NCI-H187 treated with DMSO at 0.1 percent for 48 hours (cell line): ENCODE measurements at places on chromosomes 1 and 21.

GRCh38 chr1:6831366-6831765 is 46.1 kb downstream of the CAMTA1 start:
- DNase-seq = no peak

GRCh38 chr1:147640553-147641165 is 29.7 kb downstream of the ACP6 start:
- DNase-seq = peak; percentile 83

DNA sequence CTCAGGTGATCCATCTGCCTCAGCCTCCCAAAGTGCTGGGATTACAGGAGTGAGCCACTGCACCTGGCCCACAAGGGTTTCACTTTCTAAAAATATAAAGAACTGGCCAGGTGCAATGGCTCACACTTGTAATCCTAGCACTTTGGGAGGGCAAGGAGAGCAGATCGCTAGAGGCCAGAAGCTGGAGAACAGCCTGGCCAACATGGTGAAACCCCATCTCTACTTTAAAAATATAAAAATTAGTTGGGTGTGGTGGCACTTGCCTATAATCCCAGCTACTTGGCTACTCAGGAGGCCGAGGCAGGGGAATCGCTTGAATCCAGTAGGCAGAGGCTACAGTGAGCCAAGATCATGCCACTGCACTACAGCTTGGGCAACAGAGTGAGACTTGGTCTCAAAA is 25.7 kb downstream of the MRPL39 start:
- DNase-seq = no peak

GRCh38 chr1:57142999-57143398 is 177.2 kb upstream of the C8B start:
- no peak for DNase-seq

DNA sequence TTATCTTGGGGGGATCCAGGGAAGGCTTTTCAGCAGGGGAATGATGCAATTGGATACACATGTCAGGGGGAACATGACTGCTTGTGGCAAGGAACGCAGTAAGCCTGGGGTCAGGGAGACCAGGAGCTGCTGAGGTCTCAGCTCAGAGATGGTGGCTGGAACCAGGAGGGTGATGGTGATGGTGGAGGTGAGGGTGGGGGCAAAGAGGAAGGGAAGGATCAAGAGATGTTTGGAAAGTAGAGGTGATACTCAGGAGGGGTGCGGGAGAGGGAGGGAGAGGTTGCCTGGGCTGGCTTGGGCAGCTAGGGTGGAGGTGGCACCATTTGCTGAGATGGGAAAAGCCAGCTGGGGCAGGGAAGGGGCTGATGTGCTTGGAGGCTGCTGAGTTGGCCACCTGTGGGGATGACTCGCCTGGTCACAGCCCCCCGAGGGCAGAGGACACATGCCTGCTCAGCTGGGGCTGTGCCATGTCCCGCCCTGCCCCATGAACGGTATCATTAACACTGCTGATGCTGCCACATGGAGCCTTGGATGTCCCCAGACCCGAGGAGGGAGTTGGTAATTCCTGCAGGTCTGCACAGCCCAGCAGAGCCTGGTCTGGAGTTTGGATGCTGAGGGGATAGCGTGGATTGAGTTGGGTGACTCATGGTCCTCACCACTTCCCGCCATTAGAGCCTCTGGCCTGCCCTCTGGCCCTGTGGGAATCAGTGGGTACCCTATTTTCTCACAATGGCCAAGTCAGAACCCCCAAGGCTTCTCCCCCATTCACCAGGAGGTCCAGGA is 6.3 kb upstream of the PADI1 start:
- DNase-seq = no peak

DNA sequence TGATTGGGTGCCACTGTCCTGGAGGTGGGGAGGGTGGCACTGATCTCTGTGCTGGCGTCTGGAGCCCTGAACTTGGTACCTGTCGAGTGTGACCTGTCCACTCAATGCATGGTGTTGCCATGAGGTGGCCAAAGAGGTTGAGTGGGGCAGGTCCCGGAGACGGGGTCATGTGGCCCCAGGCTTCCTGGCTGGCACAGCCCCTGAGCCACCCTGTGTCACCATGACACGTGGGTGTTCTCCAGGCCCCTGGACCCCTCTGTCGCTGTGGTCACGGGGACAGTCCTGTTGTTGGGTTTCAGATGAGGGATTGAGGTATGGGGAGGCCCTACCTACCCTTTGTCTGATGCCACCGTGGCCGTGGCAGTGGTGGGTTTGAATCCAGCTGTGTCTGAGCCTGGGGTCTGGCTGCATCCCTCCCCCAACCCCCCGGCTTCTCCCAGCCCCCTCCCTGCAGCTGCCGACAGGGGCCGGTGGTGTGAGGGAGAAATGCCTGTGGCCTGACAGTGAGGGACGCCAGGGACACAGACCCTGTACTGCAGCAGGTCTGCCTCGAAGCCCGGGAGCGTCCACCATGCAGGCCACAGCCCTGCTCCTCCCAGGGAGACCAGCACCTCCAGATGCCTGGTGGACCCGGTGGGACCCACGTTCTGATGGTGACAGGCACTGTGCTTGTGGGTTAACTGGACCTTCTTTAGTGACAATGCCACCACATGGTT is 12.0 kb downstream of the TRPM2 start:
- no peak for DNase-seq

DNA sequence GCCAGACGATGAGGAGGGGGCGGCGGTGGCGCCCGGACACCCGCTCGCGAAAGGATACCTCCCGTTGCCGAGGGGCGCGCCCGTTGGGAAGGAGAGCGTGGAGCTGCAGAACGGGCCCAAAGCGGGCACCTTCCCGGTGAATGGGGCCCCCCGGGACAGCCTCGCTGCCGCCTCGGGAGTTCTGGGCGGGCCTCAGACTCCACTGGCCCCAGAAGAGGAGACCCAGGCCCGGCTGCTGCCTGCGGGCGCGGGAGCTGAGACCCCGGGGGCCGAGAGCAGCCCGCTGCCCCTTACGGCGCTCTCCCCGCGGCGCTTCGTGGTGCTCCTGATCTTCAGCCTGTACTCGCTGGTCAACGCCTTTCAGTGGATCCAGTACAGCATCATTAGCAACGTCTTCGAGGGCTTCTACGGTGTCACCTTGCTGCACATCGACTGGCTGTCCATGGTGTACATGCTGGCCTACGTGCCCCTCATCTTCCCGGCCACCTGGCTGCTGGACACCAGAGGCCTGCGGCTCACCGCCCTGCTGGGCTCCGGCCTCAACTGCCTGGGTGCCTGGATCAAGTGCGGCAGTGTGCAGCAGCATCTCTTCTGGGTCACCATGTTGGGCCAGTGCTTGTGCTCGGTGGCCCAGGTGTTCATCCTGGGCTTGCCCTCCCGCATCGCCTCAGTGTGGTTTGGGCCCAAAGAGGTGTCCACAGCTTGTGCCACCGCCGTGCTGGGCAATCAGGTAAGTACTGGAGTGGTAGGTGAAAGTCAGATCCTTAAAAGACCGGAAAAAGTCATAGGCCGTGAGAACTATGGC is 588 bp downstream of the FLVCR1 start:
- DNase-seq = no peak

DNA sequence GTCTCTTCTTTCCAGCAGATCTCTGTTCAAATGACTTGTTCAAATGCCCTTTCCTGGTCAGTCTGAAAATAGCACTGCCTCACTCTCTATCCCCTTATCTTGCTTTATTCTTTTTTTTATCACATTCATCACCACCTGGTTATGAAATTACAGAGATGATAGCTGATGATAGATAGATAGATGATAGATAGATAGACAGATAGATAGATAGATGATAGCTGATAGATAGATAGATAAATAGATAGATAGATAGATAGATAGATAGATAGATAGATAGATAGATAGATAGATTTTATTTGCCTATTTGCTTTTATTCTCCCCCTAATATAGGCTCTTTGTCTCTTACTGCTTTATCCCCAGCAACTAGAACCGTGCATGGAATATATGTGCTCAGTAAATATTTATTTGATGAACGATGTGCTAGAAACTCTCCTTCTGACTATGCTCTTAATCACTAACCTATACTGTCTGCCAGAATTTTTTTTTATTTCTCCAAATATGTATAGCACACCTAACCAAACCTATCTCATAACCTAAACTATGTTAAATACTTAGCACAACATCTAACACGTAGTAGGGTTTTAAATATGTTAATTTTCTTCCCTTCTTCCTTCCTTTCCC is 372.8 kb upstream of the DUSP10 start:
- no peak for DNase-seq

DNA sequence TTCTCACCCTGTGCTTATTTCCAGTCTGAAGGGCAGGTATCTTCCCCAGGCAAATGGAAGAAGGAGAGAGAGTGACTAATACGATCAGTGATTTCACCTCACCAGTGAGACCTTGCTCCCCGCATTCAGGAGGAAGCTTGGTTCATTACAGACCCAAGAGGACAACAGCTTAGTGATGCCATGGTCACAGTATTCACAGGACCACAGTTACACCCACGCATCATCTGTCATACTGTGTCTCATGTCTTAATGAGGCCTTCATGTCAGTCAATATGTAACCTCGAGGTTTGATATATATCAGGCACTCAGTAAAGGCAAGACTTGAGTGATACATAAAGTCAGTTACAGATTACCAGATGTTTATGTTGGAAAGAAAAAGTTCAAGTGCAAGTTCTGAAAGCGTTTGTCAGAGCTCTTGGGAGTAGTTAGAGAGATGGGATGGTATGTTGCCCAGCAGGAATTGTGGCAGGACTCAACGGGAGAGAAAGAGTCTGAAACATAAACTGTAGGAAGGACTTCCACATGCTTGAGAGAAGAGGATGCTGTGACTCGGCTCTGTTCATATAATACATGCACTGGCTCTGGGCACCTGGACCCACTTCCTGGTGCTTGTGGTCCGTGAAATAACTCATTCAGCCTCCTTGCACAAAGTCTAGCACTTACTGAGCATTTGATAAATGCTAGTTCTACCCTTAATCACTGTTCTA is 33.3 kb downstream of the GNPAT start:
- no peak for DNase-seq

DNA sequence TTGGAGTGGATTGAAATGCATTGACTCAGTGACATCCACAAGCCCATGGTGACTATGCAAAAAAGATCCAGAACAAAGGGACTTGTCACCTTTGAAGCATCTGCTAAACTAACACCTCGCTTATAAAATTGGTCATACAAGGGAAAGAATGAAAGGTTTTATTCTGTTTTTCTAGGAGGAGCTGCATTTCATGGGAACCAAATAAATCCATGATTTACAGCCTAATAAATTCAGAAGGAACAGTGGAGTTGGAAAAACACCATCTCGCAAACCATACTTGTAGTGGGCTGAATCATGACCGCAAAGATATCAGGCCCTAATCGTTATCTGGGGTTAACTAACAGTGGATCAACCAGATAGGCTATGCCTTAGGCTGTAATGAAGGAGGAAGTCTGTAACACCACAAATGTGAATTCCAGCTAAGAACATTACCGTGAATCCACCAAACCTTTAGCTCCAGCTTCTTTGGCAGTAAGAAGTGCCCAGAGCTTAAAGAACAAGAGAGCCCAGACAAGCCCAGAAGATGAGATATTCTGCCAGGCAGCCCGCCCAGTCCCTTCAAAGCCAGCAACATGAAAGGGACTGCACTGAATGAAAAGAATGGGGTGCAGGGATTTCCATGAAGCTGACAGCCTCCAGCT is 27.4 kb downstream of the RSPH1 start:
- no peak for DNase-seq

GRCh38 chr1:63829349-63830327 is 55.8 kb downstream of the ROR1 start:
- no peak for DNase-seq

- no peak for DNase-seq
These were observed 11.1 kb upstream of the S100A11 start for GRCh38 chr1:152047730-152048415.

DNA sequence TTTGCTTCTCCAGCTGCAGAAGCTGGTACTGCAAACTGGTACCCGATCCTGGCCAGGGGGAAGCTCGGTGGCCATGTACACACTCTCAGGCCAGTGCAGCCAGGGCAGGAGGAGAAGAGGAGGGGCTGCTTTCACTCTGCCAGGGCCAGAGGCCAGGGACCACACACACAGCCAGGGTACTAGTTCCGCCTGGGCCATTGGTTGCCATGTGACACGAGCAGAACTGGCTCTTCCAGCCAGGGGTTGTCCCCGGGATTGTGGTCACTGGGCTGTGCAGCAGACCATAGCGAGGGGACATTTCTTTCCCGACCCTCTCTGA is 3.7 kb upstream of the SHISAL2A start:
- DNase-seq = no peak

DNA sequence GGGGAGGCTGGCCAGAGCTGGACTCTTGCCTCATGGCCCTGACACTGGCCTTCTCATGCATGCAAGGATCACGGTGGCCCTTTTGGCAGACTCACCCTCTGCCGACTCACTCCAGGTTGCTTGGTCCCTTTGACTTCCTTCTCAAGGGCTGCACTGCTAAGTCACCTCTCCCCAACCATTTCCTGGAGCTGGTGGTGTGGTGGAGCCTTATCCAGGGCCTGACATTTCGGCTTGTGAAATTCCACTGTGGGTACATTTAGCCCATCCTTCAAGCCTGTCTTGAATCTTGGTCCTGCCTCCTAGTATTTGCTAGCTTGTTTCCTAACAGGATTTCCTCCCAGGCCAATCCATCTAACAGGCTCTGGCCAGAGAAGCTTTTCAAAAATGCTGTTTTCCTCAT is 52.6 kb upstream of the JUN start:
- no peak for DNase-seq

DNA sequence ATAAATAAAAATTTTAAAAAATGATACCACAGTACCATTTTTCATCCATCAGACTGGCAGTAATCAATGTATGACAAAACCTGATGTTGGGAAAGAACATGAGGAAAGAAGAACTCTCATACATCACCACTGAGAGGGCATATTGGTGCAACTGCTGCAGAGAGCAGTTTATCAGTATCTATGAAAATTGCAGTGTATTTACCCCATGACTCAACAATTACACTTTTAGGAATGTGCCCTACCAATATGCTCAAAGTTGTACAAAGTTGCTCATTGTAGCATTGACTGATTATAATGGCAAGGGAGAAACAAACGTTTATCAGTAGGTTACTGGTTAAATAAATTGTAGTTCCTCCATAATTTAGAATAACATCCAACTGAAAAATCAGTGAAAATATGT is 36.7 kb downstream of the CATSPERE start:
- DNase-seq = no peak

DNA sequence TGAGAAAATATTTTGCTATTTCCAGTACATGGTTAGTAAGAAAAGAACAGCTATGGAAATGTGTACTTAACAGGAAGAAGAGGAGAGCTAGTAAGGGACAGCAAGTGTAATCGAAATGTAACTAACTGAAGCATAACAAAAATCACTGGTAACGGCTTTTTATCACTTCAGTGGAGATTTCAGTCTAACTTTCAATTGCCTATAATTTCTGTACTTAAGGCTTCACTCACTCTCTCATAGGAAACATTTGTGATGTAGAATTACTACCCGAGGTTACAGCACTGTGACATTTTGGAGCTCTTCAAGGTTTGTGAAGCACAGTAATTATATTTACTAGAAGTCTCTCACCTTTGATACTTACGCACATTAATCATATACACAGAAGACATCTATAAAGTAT is 1119.1 kb downstream of the AMY1C start:
- no peak for DNase-seq

- DNase-seq = no peak
These were observed 31.9 kb downstream of the PUM1 start for GRCh38 chr1:31033598-31033997.

GRCh38 chr1:192516776-192517297 is 58.7 kb upstream of the RGS1 start:
- DNase-seq = no peak
